ENCODE measurements at places on chromosomes 1 and 21.

- DNase-seq: no peak
Observed at GRCh38 chr1:94873520-94874351, 53.2 kb downstream of the CNN3 start.

GRCh38 chr1:33169290-33170055 is 12.4 kb downstream of the TRIM62 start:
- no peak for DNase-seq

DNA sequence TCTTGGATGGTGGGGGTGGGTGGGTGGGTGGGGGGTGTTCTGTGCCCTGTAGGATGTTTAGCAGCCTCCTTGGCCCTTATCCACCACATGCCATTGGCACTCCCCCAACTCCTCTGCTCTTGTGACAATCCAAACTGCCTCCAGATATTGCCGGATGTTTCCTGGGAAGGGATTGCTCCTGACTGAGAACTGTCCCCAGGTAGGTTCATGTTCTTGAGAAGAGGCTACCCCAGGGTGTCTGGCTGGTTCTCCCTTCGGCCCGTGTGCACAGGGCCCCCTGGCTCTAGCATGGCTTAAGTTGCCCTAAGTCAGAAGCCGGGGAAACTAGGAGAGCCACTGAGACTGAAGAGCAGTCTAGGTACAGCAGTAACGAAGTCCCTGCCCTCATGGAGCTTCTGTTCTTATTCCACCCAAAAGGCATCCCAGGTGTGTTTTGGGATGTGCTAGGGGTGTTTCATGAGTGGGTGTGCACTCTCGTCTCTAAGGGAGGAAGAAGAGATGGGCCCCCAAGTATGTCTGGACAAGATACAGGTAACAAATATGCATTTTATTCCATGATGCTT is 19.8 kb upstream of the THRAP3 start:
- DNase-seq: no peak

DNA sequence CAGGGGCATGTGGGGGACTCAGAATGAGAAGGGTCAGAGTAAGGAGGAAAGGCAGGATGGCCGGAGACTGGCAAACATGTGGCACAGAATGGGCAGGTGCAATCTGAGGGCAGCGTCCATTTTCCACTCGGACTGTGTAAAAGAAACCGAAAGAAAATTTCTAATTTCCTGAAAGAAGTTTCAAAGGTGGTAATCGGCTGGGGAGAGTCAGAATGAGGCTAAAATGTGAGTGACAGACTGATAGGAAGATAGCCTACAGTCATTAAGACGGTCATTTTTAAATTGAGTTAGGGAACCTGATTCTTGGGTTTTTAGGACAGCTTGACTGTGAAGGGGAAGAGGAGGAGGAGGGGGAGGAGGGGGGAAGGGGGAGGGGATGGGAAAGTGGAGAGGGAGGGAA is 23.6 kb downstream of the COA6 start:
- DNase-seq: no peak

DNA sequence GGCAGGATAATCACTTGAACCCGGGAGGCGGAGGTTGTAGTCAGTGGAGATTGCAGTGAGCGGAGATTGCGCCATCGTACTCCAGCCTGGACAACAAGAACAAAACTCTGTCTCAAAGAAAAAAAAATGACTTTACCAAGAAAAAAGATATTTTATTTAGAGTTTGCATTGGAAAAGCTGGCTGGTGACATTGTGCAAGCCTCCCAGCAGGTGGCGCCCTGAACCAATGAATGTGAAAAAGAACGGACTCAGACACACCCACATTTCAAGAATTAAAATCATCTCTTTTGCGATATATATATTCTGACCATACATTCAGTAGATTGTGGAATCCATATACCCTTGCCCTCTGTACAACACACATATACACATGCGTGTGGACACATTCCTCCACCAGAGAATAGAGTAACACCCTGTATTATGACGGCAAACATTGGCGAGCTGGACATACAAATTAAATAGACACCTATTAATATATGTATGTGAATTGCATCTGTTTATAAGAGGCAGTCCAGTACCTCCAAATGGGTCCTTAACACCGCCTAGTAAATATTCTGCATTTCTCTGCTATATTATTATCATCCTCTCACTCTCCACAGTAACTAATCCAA is 39.0 kb upstream of the CADM3 start:
- DNase-seq: peak; percentile 57

DNA sequence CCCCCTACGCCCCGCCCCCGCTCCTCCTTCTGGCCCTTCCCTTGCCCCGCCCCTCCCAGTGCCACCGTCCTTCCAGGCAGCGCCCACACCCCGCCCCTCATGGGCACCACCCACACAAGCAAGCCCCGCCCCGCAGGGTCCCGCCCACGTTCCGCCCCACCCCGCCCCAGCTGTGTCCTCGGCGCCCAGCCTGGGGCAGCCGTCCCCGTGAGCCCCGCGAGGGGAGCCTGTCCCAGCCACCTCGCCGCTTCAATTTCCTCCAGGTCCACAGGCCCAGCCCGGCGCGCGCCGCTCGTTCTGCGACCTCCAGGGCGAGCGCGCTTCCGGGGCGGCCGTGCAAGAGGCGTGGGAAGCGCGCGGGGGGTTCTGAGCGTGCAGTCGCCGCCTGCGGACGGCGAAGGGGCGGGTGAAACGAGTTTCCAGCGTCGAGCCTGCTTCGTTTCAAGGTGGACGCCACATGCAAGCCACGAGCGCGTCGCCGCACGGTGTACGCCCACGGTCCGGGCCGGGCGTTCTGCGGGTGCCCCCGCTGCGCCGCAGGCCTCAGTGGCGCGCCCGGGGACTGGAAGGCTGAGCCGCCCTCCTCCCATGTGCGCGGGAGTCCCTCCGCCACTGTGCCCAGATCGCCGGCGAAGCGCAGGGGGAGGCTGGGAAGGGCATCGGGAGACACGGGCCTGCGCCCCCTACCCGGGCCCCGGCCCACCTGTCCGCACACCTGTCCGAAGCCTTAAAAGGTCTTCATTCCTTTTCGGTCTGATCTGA is 10.8 kb upstream of the FAAP20 start:
- peak; percentile 85 for DNase-seq

GRCh38 chr1:179883040-179883744 is 1.1 kb downstream of the TOR1AIP1 start:
- no peak for DNase-seq

- DNase-seq: no peak
Observed at GRCh38 chr1:9580942-9581341, 7.8 kb upstream of the TMEM201 start.

DNA sequence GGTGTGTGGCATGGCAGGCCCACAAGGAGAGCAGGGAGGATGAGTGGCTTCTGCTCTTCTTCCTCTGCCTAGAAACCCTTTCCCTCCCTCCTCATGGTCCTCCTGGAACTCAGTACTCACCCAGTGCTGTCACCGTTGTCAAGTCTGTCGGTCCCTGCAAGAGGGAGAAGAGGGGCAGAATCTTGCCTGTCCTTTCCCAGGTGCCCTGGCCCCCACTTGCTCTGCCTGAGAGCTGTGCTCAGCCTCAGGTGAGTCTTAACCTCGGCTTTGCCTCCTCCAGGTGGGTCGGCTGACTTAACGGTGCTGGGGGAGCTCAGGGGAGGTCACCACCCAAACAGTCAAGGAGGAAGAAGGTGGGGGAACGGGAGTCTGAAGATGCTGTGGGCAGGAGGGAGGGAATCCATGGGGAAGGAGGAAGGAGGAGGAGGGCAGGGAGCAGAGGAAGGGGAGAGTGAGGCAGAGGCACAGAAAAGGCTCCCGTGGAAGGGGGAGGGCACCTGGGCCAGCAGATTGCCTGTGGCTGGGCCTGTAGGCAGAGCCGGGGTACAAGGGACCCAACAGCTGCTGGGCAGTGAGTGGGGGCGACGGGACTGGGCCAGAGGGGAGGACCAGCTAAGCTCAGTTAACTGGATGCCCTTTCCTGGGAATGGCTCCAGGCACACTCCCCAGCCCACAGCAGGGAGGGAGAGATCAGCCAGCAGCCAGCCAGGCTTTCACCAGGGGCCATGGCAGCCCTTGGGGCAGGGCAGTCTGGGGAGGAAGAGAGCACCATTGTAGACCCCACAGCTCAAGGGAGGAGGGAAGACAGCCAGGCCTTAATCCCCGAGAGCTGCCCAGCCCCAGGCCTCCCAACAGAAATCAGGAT is 26.3 kb downstream of the CTNNBIP1 start:
- no peak for DNase-seq

DNA sequence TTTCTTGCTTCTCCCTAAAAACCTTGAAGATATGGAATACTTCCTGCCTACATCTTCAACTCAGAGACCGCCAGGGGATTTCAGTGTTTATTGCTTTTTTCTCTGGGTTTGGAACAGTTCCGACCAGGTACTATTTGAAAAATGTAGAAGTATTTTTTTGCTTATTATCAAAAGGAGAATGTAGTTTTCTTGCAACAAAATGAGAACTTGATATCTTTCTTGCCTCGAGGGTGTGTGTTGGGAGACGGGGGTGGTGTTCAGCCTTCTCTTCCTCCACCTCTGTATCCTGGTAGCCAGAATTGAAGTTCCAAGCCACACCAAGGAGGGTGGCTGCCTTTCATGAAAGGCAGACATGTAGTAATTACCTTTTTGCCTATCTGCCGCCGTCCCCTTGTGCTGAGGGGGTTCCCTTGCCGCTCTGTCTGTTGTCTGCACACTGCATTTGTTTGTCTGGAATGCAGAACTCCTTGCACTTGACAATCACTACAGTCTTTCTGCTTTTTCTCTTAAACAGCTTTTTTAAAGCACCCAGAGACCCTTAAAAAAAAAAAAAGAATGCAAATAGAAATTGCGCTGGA is 212.1 kb downstream of the PBX1 start:
- no peak for DNase-seq
